ENCODE measurements at places on chromosomes 5 and 9. TPM values are rescaled to one million over a fixed set of nuclear protein-coding genes. Genes with fewer than 3 reads are reported as not detected.

Gene SHLD3
- 10.0 TPM for total RNA-seq

Gene SPATA31E1
- total RNA-seq, result not detected

Gene ZNF483
- 52.1 TPM for total RNA-seq

Gene NUTM2F
- total RNA-seq, result not detected

Gene TRIM36
- total RNA-seq, result 32.7 TPM

Gene PCDHGA6
- 13.2 TPM for total RNA-seq

Gene PCDHGB3
- total RNA-seq, result 14.2 TPM

Gene ZFP2
- 7.1 TPM for total RNA-seq

Gene OLFM1
- total RNA-seq, result 48.8 TPM

Gene NMUR2
- total RNA-seq, result 0.22 TPM

Gene GRIA1
- 49.4 TPM for total RNA-seq

Gene PDE6A
- 0.88 TPM for total RNA-seq

Gene PGM5
- 61.8 TPM for total RNA-seq

Gene CCNJL
- 10.8 TPM for total RNA-seq

Gene MTREX
- 130 TPM for total RNA-seq

Gene IFNA14
- not detected for total RNA-seq

Gene GKAP1
- 34.0 TPM for total RNA-seq

Gene SEMA6A
- 65.3 TPM for total RNA-seq

Gene CCDC180
- 19.9 TPM for total RNA-seq
